Smooth muscle cell of the pulmonary artery (primary cell): ENCODE measurements at places on chromosomes 6 and 20. TPM values are rescaled to one million over a fixed set of nuclear protein-coding genes. Genes with fewer than 3 reads are reported as not detected.

Gene TP53TG5
- 0.03 TPM in 1 of 2 replicates, not detected in the other for total RNA-seq

Gene ZC2HC1B
- not detected in 2 replicates for total RNA-seq

Gene PNPLA1
- total RNA-seq = 0.03 and 0.07 TPM in 2 replicates

Gene SERPINB1
- 8.0 and 11.3 TPM in 2 replicates for total RNA-seq

Gene PSORS1C1
- total RNA-seq = 2.0 and 3.6 TPM in 2 replicates

Gene SLC17A2
- total RNA-seq = 0.07 TPM in 1 of 2 replicates, not detected in the other

Gene BEND3
- total RNA-seq = 2.4 and 2.5 TPM in 2 replicates

Gene GFRA4
- total RNA-seq = not detected in 2 replicates

Gene CUL7
- 68.9 and 77.8 TPM in 2 replicates for total RNA-seq

Gene DLK2
- total RNA-seq = 0.20 and 0.86 TPM in 2 replicates

Gene SYTL3
- 1.8 and 2.0 TPM in 2 replicates for total RNA-seq

Gene LRFN2
- not detected in 2 replicates for total RNA-seq

Gene KIAA0408
- 0.50 and 0.78 TPM in 2 replicates for total RNA-seq

Gene BMP7
- total RNA-seq = not detected in 2 replicates

Gene CRYBG1
- total RNA-seq = 6.3 and 20.0 TPM in 2 replicates

Gene KIF3B
- total RNA-seq = 36.3 and 46.0 TPM in 2 replicates

Gene GRM4
- total RNA-seq = 0.10 and 0.13 TPM in 2 replicates

Gene EDN1
- total RNA-seq = 23.8 and 24.9 TPM in 2 replicates

Gene PGBD1
- total RNA-seq = 4.4 and 4.9 TPM in 2 replicates

Gene CALHM4
- total RNA-seq = 0.20 TPM in 1 of 2 replicates, not detected in the other
